ENCODE measurements at places on chromosomes 2 and 18. TPM values are rescaled to one million over a fixed set of nuclear protein-coding genes. Genes with fewer than 3 reads are reported as not detected.
A peak's percentile ranks its signal among the peaks of the same experiment; 100 is the strongest.

- H3K36me3 ChIP-seq: no peaks in the 10 kb centered on the region
- no peak overlapping the region for H3K4me3 ChIP-seq
- no peak for DNase-seq
- no peak overlapping the region for H3K27ac ChIP-seq
- no peaks in the 10 kb centered on the region for H3K4me1 ChIP-seq
- H3K27me3 ChIP-seq: no peaks in the 10 kb centered on the region
These were observed 107.8 kb downstream of the NBEAL1 start for GRCh38 chr2:203122317-203122986.

DNA sequence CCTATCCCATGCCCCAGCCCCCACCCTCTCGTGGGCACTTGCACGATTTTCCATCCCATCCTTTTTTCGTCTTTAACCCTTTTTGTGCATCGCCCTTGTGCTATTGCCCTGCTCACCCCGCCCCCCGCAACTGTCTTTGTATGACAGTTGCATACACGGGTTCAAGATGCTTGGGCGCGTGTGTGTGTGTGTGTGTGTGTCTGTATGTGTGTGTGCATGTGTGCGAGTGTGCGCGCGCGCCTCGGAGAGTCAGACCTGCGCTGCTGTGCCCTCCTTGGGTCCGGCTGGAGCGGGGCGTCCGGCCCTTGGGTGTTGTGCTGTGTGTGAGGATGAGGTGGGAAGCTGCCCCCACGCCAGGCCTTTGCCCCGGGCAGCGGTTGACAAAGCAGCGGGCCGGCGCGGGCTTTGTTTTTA, 230.7 kb downstream of the HAUS1 start:
- peaks cover 32% of the 10 kb centered on the region for H3K4me1 ChIP-seq
- no peak for DNase-seq
- H3K27me3 ChIP-seq: peaks cover 70% of the 10 kb centered on the region
- H3K27ac ChIP-seq: peak overlapping the region; percentile 36
- no peaks in the 10 kb centered on the region for H3K36me3 ChIP-seq

DNA sequence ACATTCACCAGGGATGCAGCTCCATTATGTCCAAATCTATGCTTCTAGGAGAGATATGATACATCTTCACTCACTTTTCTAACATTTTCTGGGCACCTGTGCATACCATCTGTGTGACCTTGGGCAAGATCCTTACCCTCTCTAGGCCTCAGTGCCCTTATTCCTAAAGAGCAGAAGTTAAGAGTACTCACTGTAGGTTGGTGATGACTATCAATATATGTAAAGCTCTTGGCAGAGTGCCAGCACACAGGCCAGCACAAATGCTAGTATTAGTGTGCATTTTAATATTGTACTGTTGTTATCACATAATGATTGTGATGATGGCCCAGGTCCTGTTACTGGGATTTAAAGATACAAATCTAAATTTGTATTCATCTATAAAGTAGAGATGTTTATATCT, 199.2 kb downstream of the RAD51AP2 start:
- no peak overlapping the region for H3K27ac ChIP-seq
- H3K36me3 ChIP-seq: no peaks in the 10 kb centered on the region
- no peak overlapping the region for H3K4me3 ChIP-seq

DNA sequence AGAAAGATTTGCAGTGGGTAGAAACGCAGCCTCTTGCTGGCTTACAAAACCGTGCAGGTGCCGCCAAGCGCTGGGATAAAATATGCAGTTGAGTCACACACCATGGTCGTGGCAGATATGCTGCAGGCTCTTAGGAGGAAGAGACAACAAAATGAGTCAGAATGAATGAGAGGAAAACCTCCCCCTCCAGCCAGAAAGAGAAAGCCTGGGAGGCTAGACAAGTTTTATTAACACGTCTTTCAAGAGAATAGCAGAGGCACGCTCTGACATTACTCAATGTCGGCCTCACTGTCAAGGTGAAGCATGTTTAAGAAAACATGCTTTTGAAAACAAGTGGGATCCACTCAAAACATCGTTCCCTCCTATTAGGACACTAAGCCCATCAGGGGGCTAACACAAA, 37.1 kb upstream of the ZCCHC2 start:
- peaks cover 8% of the 10 kb centered on the region for H3K4me1 ChIP-seq
- H3K36me3 ChIP-seq: peaks cover 5% of the 10 kb centered on the region
- no peak overlapping the region for H3K27ac ChIP-seq
- no peak overlapping the region for H3K4me3 ChIP-seq

DNA sequence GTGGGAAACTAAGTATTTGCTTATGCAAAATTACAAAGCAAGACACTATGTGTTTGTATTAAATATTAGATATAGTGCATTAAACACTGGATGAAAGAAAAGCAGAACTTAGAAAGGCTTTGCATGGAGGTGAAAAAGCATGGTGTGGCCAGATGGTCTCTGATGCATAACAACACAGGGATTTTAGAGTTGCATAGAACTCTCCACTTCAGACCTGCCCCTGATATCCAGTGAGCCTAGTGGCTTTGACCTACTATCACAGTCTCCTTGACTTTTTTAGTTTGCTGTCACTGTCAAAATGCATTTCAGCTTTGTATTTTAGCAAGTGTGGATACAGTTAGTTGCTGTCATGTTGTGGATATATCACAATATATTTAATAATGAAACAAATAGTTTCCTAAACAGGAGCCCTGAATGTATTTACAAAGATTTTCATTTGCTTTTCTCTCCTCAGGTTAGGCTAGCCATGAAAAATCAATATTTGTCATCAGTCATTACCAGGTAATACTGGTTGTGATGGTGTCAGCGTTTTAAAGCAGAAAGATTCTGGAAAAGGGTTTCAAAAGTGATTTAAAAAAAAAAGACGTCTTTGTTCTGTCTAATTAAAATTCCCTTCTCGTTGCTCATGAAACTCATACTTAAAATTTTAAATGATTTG, 5.2 kb downstream of the CSRNP3 start:
- no peak for DNase-seq
- H3K27me3 ChIP-seq: no peaks in the 10 kb centered on the region
- H3K4me3 ChIP-seq: no peak overlapping the region
- H3K36me3 ChIP-seq: no peaks in the 10 kb centered on the region
- no peaks in the 10 kb centered on the region for H3K4me1 ChIP-seq

GRCh38 chr2:151855111-151855510, 26.9 kb upstream of the ARL5A start:
- H3K4me3 ChIP-seq: no peak overlapping the region
- peaks cover 3% of the 10 kb centered on the region for H3K4me1 ChIP-seq
- no peaks in the 10 kb centered on the region for H3K27me3 ChIP-seq
- H3K36me3 ChIP-seq: no peaks in the 10 kb centered on the region

- no peaks in the 10 kb centered on the region for H3K27me3 ChIP-seq
- no peak overlapping the region for H3K4me3 ChIP-seq
- H3K27ac ChIP-seq: no peak overlapping the region
These were observed 234.0 kb downstream of the EPHA4 start for GRCh38 chr2:221337957-221338685.

DNA sequence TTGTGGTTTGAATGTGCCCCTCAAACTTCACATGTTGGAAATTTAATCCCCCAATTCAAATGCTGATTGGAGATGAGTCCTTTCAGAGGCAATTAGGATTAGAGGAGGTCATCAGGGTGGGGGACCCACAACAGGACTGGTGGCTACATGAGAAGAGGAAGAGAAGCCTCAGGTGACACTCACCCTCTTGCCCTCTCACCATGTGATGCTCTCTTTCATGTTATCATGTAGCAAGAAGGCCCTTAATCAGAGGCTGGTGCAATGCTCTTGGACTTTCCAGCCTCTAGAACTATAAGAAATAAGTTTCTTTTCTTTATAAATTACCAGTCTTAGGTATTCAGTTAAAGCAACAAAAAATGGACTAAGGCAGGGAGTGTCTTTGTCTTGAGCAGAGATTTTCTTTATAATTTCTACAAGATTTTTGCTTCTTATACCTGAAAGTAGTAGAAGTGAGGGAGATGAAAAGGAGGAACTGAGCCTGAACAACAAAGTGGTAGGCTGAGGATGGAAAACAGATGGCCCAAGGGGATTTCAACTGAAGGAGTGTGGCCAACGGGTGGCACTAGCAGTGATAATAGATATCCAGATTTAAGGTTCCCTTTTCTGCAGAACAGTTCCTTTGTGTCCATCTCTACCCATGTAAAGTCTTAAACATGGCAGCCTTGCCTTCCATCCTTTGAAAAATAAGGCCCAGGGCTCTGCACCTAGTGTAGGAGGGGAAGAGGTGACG, 49.2 kb upstream of the TGIF1 start:
- DNase-seq: no peak
- H3K4me3 ChIP-seq: no peak overlapping the region
- no peaks in the 10 kb centered on the region for H3K36me3 ChIP-seq
- no peaks in the 10 kb centered on the region for H3K27me3 ChIP-seq
- H3K4me1 ChIP-seq: peaks cover 3% of the 10 kb centered on the region

- DNase-seq: no peak
- no peak overlapping the region for H3K27ac ChIP-seq
- peaks cover 21% of the 10 kb centered on the region for H3K27me3 ChIP-seq
- no peaks in the 10 kb centered on the region for H3K36me3 ChIP-seq
These were observed 88.3 kb upstream of the MBOAT2 start for GRCh38 chr2:9091811-9092210.

GRCh38 chr2:62202019-62202722, 6.3 kb downstream of the B3GNT2 start:
- peak overlapping the region; percentile 1 for H3K4me3 ChIP-seq
- H3K36me3 ChIP-seq: peaks cover 22% of the 10 kb centered on the region
- H3K27me3 ChIP-seq: no peaks in the 10 kb centered on the region
- peak overlapping the region; percentile 46 for H3K27ac ChIP-seq
- DNase-seq: no peak

DNA sequence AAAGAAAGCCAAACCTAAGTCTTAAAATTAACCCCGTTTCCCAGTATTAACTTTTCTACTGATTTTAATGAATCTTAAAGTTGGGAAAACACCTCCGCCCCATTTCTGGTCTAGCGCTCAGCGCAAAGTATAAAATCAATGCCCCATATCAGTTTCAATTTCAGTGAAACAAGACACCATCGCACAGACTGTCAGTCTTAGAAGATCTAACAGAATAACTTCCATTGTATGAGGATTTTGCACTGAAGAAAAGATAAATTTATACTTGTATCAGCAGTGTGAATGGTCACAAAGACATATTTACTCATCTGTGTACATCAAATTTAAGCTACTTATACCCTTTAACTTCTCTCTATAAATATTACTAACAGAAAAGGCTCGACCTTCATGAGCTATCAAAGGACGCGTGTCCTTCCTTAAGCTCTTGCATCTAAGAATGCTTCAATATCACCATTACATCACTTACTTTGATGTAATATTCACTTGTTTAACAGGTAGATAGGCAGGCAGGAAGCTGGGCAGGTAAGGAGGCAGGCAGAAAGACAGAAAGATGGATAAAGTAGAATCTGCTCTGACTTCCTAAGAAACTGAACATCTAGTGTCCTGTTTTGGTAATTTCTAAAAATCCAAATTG, 183.0 kb downstream of the TCF4 start:
- H3K27me3 ChIP-seq: peaks cover 1% of the 10 kb centered on the region
- H3K27ac ChIP-seq: no peak overlapping the region
- no peaks in the 10 kb centered on the region for H3K36me3 ChIP-seq
- DNase-seq: no peak
- no peak overlapping the region for H3K4me3 ChIP-seq

- no peak overlapping the region for H3K27ac ChIP-seq
- DNase-seq: no peak
These were observed 37.3 kb downstream of the EFR3B start for GRCh38 chr2:25079050-25079635.

DNA sequence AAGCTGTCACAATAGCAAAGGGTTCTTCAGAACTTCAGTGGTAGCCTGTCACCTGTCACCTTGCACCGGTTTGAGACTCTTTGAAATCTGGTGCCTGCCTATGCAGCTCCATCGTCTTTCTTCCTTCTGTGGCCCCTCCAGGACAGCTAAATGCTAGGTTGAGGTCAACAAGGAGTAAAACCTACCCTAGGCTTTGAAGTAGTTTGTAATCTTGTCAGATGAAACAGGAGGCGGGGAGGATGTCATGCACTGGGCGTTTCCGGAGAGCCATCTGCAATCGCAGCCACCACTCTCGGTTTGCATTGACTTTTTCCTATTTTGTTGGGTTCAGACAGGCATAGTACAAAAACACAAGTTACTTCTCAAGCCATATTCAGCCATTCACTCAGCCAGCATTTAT, 116.7 kb downstream of the LPIN1 start:
- H3K4me3 ChIP-seq: no peak overlapping the region
- H3K27me3 ChIP-seq: peaks cover 13% of the 10 kb centered on the region
- H3K36me3 ChIP-seq: no peaks in the 10 kb centered on the region

- DNase-seq: no peak
- H3K4me1 ChIP-seq: peaks cover 6% of the 10 kb centered on the region
- H3K4me3 ChIP-seq: no peak overlapping the region
- H3K27ac ChIP-seq: no peak overlapping the region
- no peaks in the 10 kb centered on the region for H3K36me3 ChIP-seq
These were observed 13.2 kb upstream of the MARCHF4 start for GRCh38 chr2:216385478-216385877.

- peaks cover 37% of the 10 kb centered on the region for H3K27me3 ChIP-seq
- H3K4me3 ChIP-seq: no peak overlapping the region
- H3K4me1 ChIP-seq: peaks cover 13% of the 10 kb centered on the region
- H3K27ac ChIP-seq: no peak overlapping the region
These were observed 213.2 kb downstream of the GBX2 start for GRCh38 chr2:235954888-235955480.

DNA sequence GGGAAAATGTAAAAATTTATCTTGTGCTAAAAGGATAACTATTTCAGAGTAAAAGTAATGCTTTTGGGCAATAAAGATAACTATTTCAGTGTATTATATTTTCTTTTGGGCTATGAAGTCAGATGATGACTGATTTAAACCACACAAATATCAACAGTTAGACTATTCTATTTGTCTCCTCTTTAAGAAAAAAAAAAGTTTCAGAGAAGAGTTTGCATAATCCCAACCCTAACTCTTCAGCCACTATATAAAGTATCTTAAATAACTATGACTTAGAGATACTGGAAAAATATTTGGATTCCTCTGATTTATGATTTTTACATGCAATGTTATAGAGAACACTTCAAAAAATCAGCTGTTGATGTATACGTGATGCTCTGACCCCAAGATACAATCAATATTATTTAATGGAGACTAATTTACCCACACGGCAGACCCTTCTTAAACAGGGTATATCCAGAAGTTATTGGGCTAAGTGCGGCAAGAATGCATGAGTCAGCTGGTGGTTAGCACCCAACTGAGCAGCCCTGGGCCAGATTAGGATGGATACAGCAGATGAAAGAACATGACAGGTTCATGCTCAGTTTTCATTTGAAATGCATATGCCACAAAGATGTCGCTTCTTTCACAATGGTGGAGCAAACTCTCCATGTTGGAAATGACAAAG, 279.0 kb downstream of the AFF3 start:
- peaks cover 14% of the 10 kb centered on the region for H3K4me1 ChIP-seq
- no peaks in the 10 kb centered on the region for H3K36me3 ChIP-seq
- no peak overlapping the region for H3K27ac ChIP-seq
- no peaks in the 10 kb centered on the region for H3K27me3 ChIP-seq

GRCh38 chr18:48160622-48161021, 230.2 kb upstream of the SMAD2 start:
- peak overlapping the region; percentile 41 for H3K4me3 ChIP-seq
- H3K36me3 ChIP-seq: no peaks in the 10 kb centered on the region
- no peak for DNase-seq

GRCh38 chr2:47260971-47261370, 105.9 kb upstream of the STPG4 start:
- H3K4me3 ChIP-seq: no peak overlapping the region
- H3K27ac ChIP-seq: no peak overlapping the region
- peaks cover 9% of the 10 kb centered on the region for H3K27me3 ChIP-seq
- H3K4me1 ChIP-seq: no peaks in the 10 kb centered on the region
- no peak for DNase-seq

ACMSD gene
- not detected for total RNA-seq

EN1 gene
- total RNA-seq: not detected

KIAA2012 gene
- total RNA-seq: not detected

SERPINB2 gene
- not detected for total RNA-seq

PIEZO2 gene
- total RNA-seq: not detected

GALNT13 gene
- total RNA-seq: not detected

GKN2 gene
- not detected for total RNA-seq

LYPD6B gene
- not detected for total RNA-seq

IL1B gene
- total RNA-seq: not detected

Data from activated T-helper 2 cell treated with anti-CD3 and anti-CD28 coated beads, Interferon-gamma antibody, Interleukin-2, Interleukin-4, amounts not matched to agents 10 μg/mL and 5 μg/mL and 100 μg/mL, durations not matched to agents 14 hours and 24 hours and 36 hours (primary cell).